ENCODE measurements at places on chromosomes 11 and 22. TPM values are rescaled to one million over a fixed set of nuclear protein-coding genes. Genes with fewer than 3 reads are reported as not detected.

OR4C3 gene
- not detected for total RNA-seq

XBP1 gene
- 136 TPM for total RNA-seq

FBLN1 gene
- total RNA-seq = 9.3 TPM

ZNRF3 gene
- 1.3 TPM for total RNA-seq

MPZL3 gene
- total RNA-seq = 3.9 TPM

DNA sequence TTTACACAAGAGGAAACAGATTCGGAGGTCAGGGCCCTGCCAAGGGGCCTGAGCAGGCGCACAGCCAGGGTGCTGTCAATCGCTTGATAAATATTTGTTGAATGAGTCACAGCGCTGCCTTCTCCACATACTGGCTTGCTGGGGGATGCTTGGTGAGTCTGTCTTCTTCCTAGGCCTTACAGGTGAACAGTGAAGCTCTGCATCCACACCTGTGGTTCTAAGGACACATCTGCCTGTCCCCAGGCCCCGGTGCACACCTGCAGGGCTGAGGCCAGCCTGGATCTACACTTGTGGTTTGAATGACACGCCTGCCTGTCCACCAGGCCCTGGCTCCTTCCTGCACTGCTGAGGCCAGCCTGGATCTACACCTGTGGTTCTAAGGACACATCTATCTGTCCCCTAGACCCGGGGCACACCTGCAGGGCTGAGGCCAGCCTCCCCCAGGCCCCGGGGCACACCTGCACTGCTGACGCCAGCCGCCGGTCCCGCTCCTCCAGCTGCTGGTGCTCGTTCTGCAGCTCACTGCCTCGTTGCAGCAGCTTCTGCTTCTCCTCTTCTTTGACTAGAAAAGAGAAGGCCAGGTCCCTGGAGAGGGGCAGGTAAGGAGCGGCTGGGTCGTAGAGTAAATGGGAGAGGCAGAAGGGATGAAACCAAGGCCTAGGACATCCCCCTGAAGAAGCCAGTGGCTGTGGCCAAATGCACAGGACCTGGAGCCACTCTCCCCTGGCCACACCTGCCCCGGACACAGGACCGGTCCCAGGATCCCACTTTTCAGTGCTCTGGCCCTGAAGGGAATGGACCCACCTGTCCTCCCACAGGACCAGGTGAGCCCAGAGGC lies 124.6 kb downstream of the PHF21B start:
- DNase-seq = no peak

GRCh38 chr11:68122936-68123539 lies 1.9 kb upstream of the CHKA start:
- no peak for DNase-seq

- DNase-seq = peak; percentile 21
These were observed 13.7 kb upstream of the SEC14L3 start for GRCh38 chr22:30485362-30485988.

- peak; percentile 61 for DNase-seq
These were observed 104.5 kb upstream of the RAG2 start for GRCh38 chr11:36702330-36703054.

- DNase-seq = no peak
These were observed 39.7 kb downstream of the RTL6 start for GRCh38 chr22:44458044-44459020.

- DNase-seq = no peak
These were observed 112.9 kb downstream of the DSCAML1 start for GRCh38 chr11:117684111-117684510.

DNA sequence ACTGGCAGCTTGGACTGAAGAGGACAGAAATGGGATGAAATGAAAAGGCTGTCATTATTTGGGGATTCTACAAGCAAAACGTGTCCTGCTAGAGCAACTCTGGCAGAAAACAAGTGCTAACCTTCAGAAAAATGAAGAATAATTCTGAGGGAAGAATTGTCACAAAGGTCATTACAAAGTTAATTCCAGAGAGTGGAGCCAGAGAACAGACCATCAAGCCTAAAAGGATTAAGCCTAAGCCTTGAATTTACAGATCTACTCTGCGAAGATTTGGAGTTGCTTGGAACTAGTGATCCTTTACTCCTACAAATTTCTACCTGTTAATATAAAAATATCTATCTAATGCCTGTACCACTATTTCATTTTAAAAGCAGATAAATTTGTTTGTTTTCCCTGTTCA lies 1077.3 kb upstream of the CNTN5 start:
- no peak for DNase-seq
